AG10803 (cell line): ENCODE measurements at places on chromosomes 6 and 20.
A peak's percentile ranks its signal among the peaks of the same experiment; 100 is the strongest.

DNA sequence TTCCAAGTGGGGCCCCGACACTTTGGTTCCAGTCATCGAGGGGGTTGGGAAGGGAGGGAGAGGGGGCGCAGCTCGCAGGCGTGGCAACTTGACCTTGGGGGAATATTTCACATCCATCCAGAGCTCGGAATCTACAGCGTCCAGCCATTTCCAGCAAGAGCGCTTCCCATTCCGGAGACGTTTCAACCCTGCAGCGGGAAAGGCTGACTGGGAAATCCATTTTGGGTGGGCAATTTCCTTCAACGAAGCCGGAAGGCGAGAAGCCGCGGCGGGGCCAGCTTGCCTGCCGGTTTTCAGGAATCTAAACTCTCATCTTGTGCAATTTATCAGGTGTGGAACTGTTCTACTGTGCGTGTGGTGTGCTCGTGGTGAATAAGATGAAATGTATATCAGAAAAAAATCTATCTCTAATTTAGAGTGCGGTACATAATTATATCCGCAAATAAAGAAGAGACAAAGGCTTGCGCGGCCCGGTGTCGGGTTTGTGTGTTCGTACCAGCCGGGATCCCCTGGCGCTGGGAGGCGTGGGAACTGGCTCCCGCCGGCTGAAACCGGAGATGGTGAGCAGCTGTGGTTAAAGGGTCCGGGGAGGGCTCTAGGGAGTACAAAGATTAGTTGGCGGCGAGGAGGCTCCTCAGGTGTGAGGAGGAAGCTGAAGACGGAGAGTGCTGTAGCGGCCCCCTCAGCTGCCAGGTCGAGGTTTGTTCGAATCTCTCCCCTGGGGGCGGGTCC lies 4.8 kb downstream of the SLC32A1 start:
- DNase-seq: no peak

DNA sequence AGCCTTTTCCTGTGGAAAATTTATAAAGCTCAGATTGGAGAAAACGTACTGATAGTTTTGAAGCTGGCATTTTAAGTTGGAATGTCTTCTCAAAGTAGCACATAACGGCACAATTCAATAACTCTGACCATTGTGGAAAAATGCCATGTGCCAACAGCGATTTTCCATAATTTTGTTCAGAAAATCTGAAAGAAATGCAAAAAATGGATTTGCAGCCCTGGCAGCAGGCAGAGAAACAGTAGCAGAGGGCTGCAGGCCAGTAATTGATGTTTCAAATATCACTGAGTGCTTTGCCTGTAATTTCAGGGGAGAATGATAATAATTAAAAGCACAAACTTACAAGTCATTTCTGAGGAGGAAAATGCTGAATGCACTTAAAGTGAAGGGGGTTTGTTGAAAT lies 507.4 kb downstream of the MAFB start:
- no peak for DNase-seq

GRCh38 chr6:45423111-45423823 lies 45.5 kb upstream of the SUPT3H start:
- peak; percentile 33 for DNase-seq

GRCh38 chr20:63540417-63541186 lies 3.4 kb upstream of the PTK6 start:
- DNase-seq: peak; percentile 61

GRCh38 chr20:1625083-1625690 lies 5.4 kb upstream of the SIRPB1 start:
- DNase-seq: no peak

DNA sequence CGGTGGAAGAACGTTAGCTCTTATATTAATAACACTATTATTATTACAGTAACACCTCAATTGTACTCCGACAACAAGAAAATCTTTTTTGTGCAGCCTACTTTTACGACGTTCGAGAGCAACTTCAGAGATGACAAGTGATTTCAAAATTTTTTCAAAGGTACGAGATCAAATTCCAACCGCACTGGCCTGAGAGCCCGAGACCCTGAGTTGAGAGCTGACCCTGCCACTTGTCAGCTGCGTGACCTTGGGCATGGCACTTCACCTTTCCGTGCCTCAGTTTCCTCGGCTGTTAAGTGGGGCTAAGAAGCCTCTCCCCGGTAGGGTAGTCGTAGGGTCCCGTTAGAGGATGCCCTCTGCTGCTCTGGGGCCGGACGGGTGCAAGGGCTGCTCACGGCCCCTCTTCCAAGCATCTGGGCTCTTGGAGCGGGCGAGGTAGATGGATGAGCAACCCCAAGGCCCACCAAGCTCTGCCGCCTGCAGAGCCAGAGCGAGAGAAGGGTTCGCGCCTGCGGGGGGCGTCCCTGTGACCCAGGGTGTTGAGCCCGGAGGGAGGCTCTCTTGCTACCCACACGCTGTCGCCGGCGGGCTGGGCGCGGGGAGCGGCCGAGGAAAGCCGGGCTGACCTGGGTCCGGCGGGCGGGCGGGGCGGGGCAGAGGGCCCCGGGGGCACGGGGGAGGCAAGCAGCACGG lies 510 bp downstream of the NDRG3 start:
- DNase-seq: no peak
